ENCODE measurements at places on chromosomes 1 and 21. TPM values are rescaled to one million over a fixed set of nuclear protein-coding genes. Genes with fewer than 3 reads are reported as not detected.

Gene BCAR3
- total RNA-seq = 83.2 TPM

Gene RGS7
- not detected for total RNA-seq

Gene OR2AK2
- total RNA-seq = not detected

Gene HSD3B1
- total RNA-seq = not detected

Gene RSPH1
- 0.55 TPM for total RNA-seq

Gene OR2C3
- total RNA-seq = not detected

Gene TEKT2
- not detected for total RNA-seq

Gene KRTAP11-1
- total RNA-seq = 0.09 TPM

Gene LCA5L
- total RNA-seq = 1.6 TPM

Gene RHCE
- not detected for total RNA-seq

Gene VWA5B1
- total RNA-seq = not detected

Gene CYP2J2
- 0.12 TPM for total RNA-seq

Gene CELA2A
- not detected for total RNA-seq

Measured in A549 treated with dexamethasone at 1 μM for 4 hours (cell line).